ENCODE measurements at places on chromosomes 3 and 15.

DNA sequence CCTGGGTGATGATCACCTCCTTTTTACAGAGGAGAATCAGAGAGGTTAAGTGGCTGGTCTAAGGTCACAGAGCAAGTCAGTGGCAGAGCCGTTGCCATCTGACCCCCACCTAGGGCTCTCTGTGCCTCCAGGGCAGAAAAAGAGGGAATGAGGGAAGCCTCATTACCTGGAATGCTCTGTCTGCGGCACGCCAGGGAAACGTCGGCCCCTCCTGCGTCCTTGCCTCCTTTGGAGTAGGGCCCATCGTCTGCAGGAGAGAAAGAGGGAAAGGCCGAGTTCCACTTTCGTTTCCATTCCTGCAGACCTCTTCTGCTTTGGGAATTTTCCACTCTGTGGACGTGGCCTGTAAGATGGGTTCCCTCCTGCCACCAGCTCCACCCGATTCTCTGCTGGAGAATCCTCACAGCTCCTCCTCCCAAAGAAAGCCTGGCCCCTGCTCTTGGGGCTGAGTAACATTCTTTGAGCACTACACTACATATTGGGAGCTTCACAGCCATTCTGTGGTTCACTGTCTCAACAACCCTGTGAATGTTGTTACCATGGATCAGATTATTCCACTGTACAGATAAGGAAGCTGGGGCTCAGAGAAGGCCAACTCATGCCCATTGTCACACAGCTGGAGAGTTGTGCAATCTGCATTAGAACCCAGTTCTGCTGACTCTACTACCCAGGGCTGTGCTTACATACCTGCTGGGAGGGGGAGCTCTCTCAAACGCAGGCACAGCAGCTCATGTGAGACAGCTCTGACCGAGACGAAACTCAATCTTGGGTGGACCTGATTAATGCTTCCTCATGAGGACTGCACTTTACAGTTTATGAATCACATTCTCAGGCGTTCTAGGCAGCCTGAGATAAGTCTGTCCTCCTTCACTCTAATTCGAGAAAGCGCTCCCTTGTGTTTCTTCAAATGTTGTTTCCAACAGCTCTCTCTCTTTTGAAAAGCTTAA, 14.2 kb downstream of the GRIP2 start:
- no peak for DNase-seq

DNA sequence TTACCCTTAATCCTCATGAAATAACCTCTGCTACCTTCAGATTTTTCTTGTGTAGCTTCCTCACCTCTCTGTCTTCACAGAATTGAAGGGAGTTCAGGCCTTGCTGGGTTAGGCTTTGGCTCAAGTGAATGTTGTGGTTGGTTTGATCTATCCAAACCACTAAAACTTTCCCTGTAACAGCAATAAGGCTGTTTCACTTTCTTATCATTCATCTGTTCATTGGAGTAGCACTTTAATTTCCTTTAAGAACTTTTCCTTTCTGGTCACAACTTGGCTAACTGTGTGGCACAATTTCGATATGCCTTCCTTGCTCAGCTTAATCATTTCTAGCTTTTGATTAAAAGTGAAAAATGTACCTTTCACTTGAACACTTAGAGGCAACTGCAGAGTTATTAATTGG, 129.8 kb downstream of the NR1I2 start:
- no peak for DNase-seq

DNA sequence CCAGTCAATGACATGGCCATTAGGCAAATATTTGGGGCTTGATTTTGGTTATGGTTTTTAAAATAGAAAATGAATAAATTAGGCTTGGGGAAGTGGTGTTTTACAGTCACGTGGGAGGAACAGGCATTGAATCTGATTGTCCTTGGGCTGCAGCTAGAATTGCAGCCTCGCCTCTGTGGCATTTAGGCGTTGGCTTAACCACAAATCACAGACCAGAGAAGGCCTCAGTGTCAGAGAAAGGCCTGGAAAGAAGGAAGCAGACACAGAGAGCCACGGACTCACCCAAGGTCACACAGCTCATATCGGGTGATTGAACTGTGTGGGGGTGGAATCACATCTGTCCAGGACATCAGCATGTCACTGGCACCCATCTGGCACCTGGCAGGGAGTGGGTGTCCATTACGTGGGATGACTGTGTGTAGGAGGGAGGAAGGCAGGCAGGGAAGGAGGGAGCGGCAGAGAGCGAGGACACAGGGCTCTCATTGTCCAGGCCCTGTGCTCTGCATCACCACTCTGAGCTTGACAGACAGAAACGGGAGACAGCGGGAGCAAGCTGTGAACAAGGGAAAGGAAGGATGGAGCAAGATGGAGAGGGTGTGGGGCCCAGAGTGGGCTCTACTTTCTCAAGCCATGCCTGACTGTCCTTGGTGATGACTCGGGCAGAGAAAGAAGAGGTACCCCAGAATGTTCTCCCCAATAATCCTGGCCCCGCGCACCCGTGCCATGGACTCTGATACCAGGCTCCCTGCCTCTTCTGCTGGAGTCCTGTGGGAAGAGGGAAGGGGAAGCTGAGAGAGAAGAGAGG, 186.4 kb downstream of the FAM43A start:
- DNase-seq, result peak; percentile 24

DNA sequence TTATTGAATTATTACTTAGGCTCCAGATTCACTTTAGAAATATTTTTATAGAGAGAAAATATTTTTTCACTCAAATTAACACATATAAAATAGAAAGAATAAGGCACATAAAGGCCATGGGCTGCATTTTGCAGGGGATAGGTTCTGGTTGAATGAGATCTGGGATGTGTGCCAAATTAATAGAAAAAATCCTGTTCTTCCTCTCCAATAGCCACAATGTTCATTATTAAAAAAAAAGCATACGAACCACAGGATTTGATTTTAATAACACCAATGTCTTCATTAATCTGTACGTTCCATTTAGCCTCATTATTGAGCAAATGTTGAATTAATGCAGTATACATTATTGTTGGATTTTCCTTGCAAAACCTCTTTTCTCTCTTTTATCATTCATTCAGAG, 622.8 kb upstream of the AGTR1 start:
- DNase-seq, result no peak

DNA sequence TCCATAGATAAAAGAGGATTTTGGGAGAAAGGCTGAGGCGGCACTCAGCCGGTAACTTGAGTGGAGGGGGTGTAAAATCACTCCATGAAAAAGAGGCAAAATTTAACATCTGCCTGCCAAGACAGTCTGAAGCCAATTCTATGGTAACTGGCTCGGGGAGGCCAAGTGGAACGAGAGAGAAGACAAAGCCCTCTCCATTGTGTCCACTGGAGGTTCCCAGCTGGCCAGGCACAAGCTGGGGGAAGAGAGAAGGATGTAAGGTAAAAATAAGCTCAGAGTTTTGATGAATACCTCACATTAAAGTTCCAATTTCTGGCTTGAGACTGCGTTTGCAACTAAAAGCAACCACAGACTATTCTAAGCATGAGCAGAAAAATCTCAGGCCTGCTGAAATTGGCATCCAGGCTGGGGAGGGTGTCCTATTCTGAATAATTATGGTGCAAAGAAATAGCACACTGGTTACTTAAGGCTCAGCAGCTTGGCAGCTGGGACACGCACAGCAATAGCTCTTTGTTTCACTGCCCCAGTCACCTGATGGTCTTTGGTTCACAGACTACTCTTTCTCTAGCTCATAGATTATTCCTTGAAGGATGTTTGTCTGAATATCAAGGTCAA, 48.8 kb downstream of the CHRD start:
- DNase-seq, result no peak

DNA sequence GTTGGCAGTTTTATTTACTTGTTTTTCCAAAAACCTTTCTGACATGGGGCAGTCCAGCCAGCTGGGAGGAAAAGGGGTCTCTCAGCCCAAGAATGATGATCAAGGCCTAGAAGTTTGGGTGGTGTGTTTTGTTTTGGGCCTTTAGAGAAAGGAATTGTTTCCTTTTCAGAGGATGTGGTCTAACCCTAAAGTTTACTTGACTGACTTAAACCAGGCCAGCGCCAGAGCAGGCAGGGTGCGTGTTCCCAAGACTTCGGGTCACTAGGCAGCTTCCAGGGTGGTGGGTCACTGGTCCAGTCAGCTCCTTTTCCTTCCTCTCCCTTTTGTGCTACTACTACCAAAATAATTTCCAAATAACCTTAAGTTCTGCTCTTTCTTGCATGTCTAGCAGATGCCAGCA, 4.9 kb downstream of the FLNB start:
- no peak for DNase-seq

DNA sequence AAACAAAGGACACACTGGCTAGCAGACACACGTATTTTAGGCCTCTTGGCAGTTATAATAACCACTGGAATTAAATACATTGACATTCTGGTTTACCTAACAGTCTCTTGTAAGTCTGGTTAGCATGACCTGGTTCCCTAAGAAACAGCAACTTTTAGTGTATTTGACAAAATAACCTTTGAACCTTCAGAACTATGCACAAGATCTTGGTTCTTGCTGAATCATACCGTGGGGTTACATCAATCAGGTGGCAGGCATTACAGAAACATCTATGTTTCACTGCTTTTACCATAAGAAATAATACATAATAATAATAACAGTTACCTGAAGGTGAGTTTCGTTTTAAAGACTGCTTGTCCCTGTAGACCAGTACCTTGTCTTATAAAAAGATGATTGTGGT, 18.8 kb downstream of the LEO1 start:
- DNase-seq, result no peak

Data from C1 segment of cervical spinal cord (tissue), 14 donors.